ENCODE measurements at places on chromosomes 7 and 10.

DNA sequence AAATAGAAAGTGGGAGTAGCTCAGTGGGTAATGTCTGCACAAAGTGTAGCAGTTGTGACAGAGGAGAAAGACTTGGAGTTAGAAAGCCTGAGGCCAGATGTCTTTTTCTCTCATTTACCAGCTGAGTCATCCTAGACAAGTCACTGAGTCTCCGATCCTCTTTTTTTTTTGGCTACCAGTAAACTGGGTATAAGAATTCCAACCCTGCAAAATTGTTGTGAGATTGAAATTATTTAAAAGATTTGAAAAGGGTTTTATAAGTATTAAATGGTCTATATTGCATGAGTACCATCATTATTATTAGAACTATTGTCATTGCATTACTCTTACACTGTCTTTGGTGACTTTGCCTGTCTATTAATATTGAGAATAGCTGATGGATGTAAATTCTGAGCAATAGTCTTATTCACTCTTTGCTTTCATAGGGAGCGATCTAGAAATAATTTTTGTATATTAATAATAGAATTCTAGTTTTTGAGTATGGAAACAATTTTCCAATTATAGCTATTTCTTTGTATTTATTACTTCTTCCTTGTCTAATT is 74.0 kb downstream of the ARID5B start:
- no peak for DNase-seq

- no peak for DNase-seq
Measured at GRCh38 chr10:31731711-31732110, 196.9 kb downstream of the ARHGAP12 start.

GRCh38 chr7:101919363-101920115 is 102.1 kb downstream of the CUX1 start:
- DNase-seq: no peak

- DNase-seq: no peak
Measured at GRCh38 chr10:78995987-78996791, 72.6 kb upstream of the ZMIZ1 start.

All from activated CD4-positive, alpha-beta T cell treated with anti-CD3 and anti-CD28 coated beads, Interleukin-10, Interleukin-2, amounts not matched to agents 100 ng/mL and 50 ng/mL, durations not matched to agents 16 hours and 8 hours (primary cell).